ENCODE measurements at places on chromosomes 5 and 9. TPM values are rescaled to one million over a fixed set of nuclear protein-coding genes. Genes with fewer than 3 reads are reported as not detected.

DNA sequence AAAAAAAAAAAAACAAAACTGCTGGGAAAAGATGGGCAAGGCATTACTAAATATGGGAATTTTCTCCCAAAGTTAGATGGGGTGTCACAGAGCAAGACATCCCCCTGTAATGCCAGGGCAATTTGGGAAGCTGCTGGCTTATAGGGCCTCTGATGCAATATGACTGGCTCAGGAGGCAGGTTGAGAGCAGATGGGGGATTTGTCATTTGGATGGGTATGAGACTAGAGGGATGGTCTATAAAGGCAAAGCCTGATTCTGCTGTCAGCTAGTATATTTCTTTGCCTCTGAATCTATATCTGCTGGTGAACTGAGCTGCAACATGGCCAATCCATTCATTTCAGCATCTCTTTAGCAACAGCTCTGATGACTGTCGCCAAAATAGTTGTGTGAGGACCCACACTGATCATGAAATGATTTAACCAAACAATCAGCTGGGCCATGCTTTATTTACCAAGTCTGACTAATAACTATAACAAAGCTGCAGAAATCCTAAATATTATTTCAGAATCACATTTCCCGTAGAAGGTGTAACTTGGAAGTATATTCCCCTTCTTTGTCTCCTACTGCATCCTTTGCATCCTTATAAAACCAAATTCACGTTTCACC lies 455.1 kb upstream of the ZNF608 start:
- no peak for DNase-seq

DNA sequence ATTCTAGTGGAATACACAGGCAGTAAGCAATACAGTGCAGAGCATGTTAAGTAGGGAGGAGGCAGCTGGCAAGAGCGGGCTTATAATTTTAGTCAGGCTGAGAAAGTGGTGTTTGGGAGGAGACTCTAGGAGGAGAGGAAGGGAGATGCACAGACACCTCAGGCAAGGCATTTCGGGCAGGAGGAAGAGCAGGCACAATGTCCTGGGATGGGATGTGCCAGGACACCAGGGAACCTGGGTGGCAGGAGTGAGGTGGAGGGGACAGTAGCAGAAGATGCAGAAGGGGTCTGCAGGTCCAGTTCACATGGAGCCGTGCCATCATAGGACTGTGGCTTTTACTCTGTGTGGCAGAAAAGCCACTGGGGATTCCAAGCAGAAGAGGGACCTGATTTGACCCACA lies 143.7 kb upstream of the FSTL4 start:
- no peak for DNase-seq

DNA sequence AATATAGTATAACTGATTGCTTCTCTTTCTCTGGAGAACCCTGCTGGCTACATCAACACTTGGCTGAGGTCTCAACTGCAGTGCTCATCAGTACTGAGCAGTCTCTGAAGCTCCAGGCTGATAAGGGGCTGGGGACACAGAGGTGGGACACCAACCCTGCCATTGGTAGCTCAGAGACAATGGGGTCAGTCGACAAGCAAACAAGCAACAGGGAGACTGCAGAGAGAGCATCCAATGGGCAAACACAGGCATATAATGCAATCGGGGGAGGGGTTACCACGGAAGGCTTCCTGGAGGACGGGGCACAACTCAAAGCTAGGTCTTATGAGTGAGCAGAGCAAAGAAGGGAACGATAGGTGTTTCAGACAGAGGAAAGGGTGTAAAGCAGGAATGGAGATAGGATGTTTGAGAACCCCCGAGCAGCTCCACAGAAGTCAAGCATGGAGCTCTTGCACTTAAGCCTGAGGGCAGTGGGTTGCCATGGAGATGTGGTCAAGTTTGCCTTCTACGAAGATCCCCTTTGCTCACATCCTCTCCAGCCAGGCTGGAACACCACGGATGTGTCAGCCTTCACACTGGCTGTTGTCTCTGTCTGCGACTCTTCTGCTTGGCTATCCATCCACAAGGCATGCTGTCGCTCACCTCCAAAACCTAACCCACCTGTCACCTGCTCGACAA lies 21.5 kb upstream of the AKNA start:
- DNase-seq: no peak

DNA sequence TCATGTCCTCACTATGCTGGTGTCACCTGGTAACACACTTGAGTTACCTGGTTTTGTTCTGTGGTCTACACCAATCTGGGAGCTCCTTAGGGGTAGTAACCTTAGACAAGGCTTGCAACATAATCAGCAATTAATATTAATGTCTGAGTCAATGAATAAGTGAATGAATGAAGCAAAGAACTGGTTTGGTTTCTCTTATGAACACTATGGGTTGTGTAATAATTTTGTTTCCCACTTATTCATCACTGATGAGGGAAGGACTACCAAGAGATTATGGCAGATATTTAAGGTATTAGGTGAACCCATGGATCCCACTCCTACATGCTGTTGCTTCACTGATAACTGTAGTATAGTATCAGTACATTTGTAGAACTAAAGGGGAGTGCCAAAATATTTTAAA lies 116.0 kb downstream of the SLC12A2 start:
- DNase-seq: no peak

DNA sequence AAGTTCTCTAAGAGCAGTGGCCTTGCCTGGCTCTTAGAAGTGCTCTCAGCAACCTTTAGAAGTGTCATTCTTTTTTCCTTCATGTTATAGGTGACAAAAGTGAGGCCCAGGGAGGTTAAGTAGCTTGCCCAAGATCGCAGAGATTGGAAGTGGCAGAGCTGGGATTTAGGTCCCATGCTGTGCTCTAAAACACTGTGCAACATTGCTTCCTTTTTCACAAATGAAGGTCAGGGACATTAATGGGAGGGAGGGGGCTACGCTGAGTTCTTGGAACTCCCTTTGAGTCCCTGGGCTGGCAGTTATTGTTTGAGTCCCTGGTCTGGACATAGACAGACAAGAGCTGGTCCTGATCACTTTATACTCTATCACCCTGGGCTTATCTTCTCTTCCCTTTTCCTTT lies 45.3 kb downstream of the PAM start:
- no peak for DNase-seq

Gene PLPP7
- 78.7 TPM for total RNA-seq

Gene PCDHA5
- total RNA-seq: 0.11 TPM

All from cardiac septum (tissue), 1 donor.